ENCODE measurements at places on chromosomes 5 and 9. TPM values are rescaled to one million over a fixed set of nuclear protein-coding genes. Genes with fewer than 3 reads are reported as not detected.

ST8SIA4 gene
- total RNA-seq: 5.2 TPM

- no peak for DNase-seq
Observed at GRCh38 chr5:118506217-118506852, 482.0 kb downstream of the DTWD2 start.

DNA sequence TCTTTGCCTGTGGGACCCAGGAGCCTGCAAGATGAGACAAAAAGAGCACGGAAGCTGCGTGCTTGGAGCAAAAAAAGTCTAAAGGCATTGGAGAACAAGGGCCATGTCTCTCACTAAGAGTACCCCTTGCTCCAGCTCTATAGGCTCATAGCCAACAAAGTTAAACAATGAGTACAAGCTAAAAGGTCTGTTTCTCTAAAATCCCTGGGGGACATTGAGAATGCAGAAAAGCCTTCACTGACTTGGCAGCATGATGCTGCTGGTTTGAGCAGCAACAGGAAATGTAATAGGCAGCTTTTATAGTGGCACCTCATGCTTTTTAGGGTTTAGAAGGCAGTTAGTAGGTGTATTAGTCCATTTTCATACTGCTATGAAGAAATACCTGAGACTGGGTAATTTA, 287.5 kb downstream of the SMARCA2 start:
- no peak for DNase-seq

- no peak for DNase-seq
Observed at GRCh38 chr9:1929722-1930244, 85.4 kb upstream of the SMARCA2 start.

TMEM232 gene
- 4.1 TPM for total RNA-seq

GRCh38 chr5:147639321-147639720, 129.5 kb upstream of the DPYSL3 start:
- no peak for DNase-seq

GRCh38 chr9:35771075-35771433, 17.0 kb upstream of the MSMP start:
- DNase-seq: peak; percentile 26

GRCh38 chr9:127498298-127498697, 47.0 kb downstream of the LRSAM1 start:
- no peak for DNase-seq

DNA sequence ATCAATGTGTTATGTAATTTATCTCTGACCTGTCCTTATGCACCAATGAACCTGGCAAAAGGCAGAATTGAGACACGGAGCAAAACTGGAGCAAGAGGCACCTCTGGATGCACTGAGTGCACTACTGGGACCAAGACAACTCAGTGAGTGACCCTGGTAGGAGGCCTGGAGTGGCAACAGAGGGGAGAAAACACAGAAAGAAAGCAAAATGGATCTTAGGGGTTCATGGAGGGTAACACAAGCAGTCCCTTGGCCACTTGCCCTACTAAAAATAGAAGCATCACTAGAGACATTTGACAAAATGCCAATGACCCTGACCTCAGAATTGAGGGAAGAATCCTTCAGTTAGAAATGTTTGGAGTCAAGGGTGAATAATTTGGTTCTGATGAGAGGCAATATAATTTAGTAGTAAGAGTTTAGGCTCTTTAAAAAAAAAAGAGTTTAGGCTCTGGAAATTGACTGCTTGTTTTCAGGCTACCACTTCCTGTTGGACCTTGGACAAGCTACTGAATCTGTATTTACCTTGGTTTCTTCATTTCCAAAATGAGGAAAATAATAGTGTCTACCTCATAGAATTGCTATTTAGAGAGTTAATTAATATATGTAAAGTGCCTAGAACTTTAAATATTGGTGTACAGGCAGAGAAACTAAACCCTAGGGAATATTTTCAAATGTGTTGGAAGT, 234.9 kb upstream of the TARS1 start:
- peak; percentile 27 for DNase-seq

PRSS3 gene
- 0.55 TPM for total RNA-seq

TMEM252 gene
- total RNA-seq: not detected

GRCh38 chr5:167585184-167585583, 706.3 kb upstream of the WWC1 start:
- no peak for DNase-seq

- DNase-seq: no peak
Observed at GRCh38 chr9:133634081-133634691, 2.0 kb upstream of the DBH start.

GRCh38 chr9:91425271-91425670, 1.6 kb upstream of the NFIL3 start:
- no peak for DNase-seq

DNA sequence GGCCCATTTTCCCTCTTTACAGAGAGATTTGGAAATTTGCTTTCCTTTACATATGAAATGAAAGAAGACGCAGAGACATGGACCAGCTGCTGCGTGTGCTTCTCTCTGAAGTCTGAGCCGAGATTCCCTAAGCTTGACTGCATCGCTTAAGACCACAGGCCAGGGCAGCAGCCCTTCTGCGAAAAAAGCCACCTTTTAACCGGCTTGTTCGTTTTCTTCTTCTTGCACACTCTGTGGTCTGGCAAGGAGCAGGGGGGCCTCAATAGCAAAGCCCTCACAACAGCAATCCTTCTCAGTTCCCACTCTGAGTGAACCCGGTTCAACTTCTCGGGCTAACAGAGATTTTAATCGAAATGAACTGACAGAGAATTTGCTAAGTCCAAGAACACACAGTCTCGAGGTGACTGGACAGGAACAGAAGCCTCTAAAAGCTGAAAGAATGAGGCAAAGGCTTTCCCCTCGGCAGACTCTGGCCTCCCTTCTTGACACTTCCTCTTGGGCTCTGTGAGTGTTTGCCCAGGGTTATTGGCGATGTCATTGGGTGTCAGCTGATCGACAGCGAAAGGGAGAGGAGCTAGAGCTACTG, 512.9 kb upstream of the KLF4 start:
- DNase-seq: no peak

- DNase-seq: no peak
Observed at GRCh38 chr5:53360811-53361210, 119.6 kb upstream of the FST start.
